Keratinocyte (primary cell): ENCODE measurements at places on chromosomes 5 and 9.

GRCh38 chr5:160105686-160106360 is 13.4 kb downstream of the PWWP2A start:
- no peak for DNase-seq

GRCh38 chr9:1759009-1759408 is 256.1 kb upstream of the SMARCA2 start:
- no peak for DNase-seq

DNA sequence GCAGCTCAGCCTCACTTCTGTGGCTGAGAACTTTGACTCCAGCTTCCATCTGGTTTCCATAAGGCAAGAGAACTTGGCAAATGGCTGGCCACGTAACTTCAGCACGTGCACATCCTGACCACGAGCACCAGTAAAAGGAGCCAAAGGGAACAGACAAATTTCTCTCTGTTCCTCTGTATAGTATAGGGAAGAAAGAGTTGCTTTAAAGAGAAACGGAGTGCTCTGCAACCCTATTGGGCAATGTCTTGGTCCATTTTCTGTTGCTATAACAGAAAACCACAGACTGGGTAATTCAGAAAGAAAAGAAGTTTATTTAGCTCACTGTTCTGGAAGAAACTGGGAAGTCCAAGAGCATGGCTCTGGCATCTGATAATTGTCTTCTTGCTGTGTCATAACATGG is 558.7 kb downstream of the ACTL7B start:
- no peak for DNase-seq

GRCh38 chr5:60851626-60852025 is 7.6 kb upstream of the ELOVL7 start:
- no peak for DNase-seq

- DNase-seq: no peak
Observed at GRCh38 chr5:170627271-170627670, 123.5 kb downstream of the KCNIP1 start.

DNA sequence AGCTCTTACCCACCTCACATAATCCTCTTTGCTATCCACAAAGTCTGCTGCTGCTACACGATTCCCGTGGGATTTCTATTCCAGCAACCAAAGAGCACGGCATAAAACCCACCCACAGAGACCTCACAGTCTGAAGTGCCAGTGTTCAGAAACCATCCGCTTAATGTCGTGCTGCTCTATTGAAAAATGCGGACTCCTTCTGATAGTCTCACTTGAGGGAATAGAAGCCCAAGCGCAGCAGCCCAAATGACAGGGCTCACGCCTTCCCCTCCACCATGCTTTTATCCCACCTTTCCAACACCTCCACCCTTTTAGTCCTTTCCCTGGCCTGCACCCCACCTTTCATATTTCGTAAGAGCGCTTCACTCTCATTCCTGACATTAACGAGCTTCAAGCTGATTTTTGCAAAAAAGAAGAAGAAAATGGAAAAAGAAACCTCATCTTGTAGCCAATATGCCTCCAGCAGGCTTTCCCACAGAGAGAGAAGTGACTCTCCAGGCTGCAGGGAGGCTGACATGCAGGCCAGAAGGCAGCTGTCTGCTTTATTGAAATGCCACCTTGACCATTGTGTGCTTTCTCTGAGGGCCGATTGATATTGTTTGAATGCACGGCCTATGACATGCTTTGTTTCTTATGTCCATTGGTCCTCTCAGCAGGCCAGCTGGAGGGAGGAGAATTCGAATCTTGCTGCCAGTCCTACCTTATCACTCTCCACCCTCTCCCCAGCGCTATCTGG is 70.6 kb upstream of the PCSK1 start:
- DNase-seq: no peak
